Suppressor macrophage treated with lipopolysaccharide for 1 hour (primary cell): ENCODE measurements at places on chromosomes 13 and 19.

GRCh38 chr13:22201375-22201925, 530.6 kb downstream of the FGF9 start:
- DNase-seq: no peak

DNA sequence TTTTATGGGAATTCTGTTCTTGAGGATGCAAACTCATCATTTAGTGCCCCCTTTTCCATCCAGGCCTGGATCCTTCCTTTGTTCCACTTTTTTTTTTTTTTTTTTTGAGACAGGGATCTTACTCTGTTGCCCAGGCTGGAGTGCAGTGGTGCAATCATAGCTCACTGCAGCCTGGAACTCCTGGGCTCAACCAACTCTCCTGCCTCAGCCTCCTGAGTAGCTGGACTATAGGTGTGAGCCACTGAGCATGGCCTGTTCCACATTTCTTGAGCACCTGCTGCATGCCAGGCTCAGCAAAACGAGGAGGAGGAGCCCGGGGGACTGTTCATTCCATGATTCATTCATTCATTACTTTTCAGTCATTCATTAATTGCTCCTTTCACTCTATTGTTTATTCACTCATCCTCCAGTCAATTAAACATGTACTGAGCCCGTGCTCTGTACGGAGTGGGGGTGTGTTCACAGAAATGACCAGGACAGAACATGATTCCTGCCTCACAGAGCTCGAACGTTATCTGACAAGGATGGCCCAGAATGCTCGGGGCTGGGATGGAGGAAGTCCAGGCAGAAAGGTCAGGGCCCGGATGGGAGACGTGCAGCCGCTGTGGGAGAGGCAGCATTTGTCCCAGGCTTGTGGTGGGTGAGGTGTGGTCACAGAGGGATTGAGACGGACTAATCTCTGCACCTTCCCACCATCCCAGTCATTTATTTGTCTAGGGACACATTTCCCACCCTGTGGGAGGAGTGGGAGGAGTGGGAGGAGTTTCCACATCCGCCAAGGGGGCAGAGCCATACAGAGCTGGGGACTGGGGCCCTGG, 51.2 kb upstream of the SHKBP1 start:
- DNase-seq: no peak

DNA sequence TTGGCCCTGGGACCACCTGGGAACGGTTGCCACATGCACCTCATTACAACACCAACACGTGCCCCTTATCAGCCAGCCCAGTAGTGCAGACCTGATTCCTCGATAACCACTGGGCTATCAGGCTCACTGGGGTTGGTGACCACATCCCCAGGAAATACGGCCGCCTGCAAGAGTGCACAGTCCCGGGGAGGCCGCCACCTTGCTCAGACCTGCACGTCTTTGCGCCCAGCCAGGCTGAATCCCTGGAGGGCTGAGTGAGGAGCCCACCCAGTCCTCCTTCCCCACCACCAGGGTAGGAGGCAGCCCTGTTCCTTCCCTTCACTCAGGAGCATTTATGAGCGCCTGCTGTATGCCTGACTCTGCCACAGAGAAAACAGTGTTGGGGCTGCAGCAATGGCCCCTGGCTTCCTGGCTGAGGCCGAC, 67.8 kb downstream of the CEBPG start:
- DNase-seq: no peak

DNA sequence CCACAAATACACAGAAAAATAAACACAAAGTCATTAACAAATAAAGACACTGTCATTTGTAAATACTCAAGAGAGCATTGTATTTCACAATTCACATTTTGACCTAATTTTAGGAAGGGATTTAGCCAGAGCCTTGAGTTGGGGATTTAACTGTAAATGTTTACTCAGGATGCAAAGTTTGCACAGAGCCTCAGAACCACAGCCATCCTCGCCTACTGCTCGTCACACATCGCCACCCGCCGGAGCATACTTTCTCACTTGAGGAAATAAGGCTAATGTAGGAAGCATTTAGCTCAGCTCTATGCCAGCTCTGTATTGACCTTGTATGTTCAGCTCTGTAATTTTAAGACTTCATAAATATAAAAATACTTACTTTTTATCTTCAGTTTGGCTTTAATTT, 442.7 kb downstream of the OXGR1 start:
- no peak for DNase-seq

DNA sequence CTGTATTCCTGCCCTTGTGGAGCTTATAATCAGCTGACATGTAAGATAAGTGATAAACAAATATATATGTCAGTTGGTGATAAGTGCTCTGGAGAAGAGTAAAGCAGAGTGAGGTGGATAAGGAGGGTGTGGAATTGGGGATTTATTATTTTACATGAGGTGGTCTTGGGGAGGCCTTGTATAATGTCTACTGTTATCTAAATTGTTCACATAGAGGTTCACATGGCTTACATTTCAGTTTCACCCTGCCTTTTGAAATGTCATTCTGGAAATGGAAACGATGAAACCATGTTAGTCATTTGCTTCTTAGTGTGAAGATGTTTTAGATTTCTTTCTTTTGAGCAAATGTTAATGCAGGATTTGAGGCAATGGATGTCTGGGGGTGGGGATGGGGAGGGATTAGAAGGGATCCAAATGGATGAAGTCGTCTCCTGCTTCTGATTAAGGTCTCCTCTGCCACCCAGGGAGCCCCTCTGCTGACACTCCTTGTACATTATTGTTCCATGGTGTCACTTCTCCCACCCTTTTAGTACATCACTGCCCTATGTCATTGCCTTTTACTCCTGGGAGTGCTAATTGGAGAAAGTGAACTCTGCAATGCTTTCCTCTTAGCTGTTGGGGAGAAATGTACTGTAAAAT, 14.0 kb downstream of the B3GLCT start:
- DNase-seq: no peak

GRCh38 chr19:41554907-41555306, 21.1 kb upstream of the CEACAM21 start:
- DNase-seq: no peak

GRCh38 chr19:18294467-18294864, 13.0 kb upstream of the JUND start:
- no peak for DNase-seq

DNA sequence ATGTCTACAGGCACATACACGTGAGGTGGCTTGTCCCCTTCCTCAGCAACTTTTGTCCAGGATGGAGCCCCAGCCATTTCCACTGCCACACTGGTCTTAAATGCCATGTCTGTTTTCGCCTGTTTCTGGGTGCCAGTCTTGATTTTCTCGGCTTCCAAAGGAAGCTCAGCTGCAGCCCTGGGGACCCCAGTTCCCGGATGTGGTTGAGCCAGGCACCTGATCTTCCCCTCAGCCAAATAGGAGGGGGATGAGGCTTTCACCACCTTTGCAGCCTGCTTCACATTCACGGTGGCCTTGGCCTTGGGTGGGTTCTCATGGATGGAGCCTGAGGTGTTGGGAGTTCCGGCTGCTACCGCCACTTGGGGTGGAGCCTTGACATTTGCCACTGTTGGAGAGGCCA, 8.7 kb downstream of the IQCN start:
- DNase-seq: no peak
